GM23338 (cell line): ENCODE measurements at places on chromosomes 16 and 17.

DNA sequence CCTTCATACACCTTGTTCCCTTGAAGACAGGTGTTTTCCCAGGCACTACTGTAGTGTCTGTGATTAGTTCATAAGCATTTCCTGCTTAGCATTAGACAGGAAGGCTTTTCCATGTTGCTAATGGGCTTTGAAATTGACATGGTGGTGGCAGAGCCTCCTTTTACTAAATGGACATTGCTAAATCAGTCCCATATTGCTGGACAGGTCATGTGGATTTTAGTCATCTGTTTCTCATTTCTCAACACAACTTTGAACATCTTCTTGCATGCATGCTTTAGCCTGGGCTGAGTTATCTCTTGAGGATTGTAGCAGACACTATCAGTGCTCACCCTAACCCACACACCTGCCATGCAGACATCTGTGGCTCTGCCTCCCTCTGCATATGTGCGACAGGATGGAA, 13.7 kb upstream of the BCO1 start:
- DNase-seq: no peak

DNA sequence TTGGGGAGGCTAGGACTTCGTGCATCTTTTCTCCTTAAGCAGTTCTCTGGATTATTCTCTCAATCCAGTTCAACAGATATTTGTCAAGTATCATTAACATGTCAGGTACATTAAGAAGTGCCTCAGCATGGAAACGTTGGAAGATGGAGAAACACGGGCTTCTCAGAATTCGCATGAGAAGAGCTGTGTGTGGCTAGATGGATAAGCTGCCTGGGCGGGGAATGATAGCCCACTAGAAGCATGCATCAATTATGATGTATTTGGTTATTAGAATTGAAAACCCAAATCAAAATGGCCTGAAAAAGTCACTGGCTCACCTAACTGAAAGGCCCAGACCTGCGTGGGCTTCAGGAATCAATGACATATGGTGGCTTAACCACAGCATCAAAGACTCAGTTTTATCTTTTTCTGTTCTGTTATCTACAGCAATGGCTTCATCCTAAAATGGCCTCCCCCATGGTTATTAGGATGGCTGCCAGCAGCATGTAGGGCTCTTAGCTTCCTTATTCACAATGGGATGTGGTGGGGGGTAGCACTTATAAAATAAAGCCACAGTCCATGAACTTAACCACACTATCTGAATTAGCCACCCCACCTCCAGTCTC, 43.9 kb downstream of the MMD start:
- DNase-seq: no peak

DNA sequence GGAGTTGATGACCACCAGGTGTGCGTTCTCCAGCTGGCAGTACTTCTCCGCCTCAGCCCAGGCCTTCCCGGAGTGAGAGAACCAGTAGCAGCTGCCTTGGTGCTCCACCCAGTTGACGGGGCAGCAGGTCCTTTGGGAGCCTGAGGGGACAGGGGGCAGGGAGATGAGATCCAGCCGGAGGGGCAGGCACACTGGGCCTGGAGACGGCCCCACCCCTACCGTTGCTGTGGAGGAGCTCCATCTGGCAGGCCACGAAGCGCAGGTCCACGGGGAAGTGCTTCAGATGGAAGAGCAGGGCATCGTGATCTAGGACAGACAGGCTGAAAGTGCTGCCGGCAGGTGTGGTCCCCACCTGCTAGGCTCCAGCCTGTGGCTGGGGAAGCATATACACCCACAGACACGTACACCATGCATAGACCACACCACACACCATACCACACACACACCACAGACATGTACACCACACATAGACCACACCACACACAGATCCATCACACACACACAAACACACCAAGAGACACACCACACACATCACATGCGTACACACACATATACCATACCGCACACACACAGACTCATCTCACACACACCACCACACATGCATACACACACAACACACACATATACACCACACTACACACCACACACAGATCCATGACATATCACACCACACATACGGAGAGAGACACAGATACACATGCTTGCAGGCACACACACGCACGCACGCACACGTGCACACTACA, 7.4 kb downstream of the ASGR2 start:
- DNase-seq: no peak

DNA sequence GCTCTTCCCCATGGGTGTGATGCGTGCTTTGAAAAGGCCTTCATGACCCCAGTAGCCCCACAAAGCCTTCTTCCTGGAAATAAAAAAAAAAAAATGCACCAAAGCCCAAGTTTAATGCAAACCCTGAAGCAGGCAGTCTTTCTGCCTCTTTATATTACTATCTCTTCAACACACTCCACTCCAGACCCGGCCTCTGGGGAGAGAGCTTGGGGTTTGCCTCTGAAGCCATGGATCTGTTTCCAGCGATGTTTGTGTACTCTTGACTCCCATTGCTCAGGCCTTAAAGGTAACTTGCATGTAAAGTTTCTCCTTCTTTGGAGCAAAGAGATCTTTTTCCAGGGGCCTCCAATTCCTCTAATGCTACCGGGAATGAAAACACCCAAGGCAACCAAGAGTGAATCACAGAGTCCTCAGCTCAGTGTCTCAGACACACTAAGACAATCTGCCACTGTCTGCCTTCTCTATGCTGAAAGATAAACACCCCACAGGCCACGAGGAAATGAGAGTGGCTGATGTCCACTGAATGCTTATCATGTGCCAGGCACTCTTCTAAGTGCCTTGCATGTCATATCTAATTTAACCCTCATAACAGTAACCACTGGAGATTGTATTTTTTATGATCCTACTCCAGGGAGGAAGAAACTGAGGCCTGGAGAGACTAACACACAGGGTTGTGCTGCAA, 56.4 kb upstream of the AKTIP start:
- DNase-seq: no peak

DNA sequence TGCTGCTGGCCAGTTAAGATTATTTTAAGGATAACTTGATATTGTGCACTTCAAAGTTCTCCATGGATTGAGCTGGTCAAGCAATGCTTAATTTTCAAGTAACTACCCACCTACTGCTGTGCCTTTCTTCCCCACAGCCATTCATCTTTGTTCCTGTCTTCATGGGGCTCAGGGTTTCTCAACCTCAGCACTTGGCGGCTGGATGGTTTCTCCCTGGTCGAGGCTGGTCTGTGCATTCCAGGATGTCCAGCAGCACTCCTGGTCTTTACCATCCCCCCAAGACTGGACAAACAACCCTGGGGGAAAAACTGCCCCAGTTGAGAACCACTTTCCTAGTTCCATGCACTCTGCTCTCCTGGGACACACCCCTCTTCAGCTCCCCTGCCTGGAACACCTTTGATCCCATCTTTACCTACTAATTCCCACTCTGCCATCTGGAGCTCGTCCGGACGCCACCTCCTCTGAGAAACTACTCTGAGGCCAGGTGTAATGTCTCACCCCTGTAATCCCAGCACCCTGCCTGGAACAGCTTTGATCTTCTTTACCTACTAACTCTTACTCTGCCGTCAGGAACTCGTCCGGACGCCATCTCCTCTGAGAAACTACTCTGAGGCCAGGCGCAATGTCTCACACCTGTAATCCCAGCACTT, 81.5 kb downstream of the NXN start:
- no peak for DNase-seq

DNA sequence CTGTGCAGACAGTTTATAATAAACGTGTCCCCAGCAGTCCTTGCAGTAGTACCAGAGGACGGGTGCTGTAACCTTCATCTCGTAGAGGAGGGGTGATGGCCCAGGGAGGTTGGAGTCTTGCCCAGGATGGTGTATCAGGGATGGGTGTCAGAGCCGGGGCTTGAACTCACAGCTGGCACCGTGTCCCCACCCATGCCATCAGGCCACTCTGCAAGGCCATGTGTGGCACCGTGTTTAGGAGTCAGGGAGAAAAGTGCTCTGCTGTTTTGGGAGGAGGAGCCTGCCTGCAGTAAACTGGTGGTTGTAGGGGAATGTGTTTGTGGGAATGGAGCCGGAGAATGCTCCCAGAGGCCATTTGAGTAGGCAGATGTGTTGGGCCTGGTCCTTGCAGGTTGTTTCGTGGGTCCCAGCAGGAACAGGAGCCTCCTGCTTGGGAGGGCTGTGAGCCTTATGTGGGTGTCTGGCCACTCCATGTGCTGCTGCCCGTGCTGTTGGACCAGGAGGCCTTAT, 1.7 kb downstream of the ADORA2B start:
- DNase-seq: no peak

- no peak for DNase-seq
Measured at GRCh38 chr16:75238132-75238852, 13.1 kb downstream of the BCAR1 start.

- no peak for DNase-seq
Measured at GRCh38 chr17:42283241-42284023, 4.9 kb upstream of the STAT5A start.

DNA sequence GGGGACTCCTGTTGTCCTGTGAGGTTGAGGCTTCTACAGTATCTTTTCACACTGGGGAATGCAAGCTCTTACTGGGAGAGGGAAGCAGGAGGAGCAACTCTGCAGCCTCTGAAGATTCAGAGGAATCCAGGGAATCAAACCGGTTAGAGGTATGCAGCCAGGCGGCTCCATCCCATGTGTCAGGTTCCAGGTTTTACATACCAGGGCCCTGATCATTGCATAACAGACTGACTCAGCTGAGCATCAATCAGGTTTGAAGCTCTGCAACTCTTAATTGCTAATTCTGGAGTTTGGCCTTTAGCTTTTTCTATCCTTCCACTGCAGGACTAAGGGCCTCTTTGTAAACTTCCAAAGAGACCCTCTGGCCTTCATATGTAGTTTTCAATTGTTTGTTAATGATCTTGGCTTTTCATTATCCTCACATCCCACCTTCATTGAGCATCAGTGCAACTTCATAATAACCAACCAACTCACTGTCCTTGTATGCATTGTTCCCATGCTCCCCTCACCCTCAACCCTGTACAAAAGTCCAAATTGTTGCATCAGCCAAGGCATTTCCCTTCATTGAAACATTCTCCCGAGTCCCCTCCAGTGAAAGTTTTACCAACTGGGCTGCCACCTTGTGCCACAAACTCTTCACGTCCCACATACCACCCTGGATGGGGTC, 59.7 kb upstream of the DHX40 start:
- DNase-seq: peak; percentile 39

- DNase-seq: no peak
Measured at GRCh38 chr16:26133416-26134093, 441.8 kb downstream of the HS3ST4 start.

DNA sequence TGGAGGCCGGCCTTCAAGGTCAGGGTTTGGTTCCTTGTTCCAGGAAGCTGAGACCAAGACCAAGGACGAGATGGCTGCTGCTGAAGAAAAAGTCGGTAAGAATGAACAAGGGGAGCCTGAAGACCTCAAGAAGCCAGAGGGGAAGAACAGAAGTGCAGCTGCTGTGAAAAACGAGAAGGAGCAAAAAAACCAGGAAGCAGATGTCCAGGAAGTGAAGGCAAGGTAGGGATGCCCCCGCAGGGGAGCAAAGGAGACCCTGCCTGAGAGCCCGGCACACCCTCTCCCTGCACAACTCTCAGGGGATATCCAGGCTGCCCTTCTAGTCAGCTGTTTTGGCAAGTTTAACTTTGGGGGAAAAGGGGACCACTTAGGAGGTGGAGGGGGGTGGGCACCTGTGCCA, 29.0 kb downstream of the RNF213 start:
- no peak for DNase-seq

- no peak for DNase-seq
Measured at GRCh38 chr17:63974594-63975192, 2.0 kb upstream of the SCN4A start.

GRCh38 chr16:10966129-10966528, 21.8 kb downstream of the CLEC16A start:
- no peak for DNase-seq

GRCh38 chr17:67648032-67648905, 69.5 kb upstream of the NOL11 start:
- DNase-seq: no peak

DNA sequence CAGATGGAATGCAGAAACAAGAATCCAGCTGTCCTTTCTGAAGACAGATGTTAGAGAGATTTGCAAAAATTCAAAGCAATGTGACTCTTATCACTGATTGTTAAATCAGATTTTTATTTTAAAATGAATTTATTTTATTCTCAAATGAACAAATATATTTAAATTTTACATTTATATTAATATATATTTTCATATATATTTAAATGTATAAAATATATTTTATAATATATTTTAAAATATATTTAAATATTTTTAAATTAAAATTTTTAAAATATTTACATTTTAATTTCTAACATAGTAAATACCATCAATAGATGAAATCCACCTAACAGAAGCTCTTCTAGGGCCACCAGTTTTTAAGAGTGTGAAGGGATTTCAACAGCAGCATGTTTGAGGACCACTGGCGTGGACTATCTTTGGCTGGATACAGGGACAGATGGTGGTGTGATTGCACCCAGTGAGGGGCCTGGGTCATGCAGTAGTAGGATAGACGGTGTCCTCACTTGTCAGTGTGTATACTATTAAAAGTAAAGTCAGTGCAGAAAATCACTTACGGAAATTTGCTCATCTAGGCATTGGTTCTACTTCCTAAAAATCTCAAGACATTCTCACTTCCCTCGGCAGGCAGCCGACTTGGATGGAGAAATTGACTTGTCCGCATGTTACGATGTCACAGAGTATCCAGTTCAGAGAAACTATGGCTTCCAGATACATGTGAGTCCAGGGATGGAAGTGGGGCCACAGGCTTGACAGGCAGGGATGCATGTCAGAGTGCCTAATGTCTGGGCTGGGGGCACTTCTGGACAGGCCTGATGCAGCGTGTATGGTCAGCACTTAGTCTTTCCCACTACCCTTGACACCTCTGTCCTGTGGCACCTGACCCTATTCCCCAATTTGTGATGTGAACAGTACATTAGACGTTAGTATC, 56.3 kb downstream of the PLD6 start:
- DNase-seq: no peak

DNA sequence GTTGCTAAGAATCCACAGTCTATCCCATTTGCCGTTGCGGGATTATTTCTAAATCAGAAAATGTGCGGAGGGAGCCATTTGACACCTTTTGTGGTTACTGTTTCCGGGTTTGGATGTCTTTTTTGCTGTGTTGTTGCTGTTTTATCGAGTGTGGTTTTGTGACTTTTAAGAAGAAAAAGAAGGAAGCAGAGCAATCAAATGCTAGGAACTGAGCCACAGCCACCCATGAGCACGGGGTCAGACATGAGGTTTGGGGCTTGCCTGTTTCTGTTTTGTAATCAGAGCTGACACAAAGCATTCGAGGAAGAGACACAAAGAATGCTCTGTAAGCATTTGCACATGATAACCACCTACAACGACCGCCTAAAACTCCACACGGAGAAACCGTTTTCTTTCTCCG, 53.1 kb upstream of the CHMP6 start:
- DNase-seq: no peak

- peak; percentile 86 for DNase-seq
Measured at GRCh38 chr17:40122999-40123810, 1.4 kb downstream of the MSL1 start.

- peak; percentile 12 for DNase-seq
Measured at GRCh38 chr16:24537474-24538337, 1.7 kb upstream of the RBBP6 start.

DNA sequence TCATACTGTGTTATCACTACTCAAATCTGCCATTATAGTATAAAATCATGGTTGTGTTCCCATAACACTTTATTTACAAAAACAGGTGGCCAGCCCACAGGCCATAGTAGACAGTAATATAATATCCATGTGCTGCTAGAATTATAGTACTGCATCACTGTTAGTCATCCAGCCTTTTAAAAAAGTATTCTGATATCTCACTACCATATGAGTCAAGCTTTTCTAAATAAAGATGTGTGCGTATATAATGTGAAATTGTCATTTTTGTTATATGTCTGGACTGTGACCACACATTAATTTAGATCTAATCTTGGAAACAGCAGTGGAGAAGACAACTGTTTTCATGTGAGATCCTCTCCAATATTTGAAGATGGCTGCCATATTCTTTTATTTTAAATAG, 1049.1 kb upstream of the GOT2 start:
- no peak for DNase-seq
